Endothelial cell of umbilical vein (primary cell): ENCODE measurements at places on chromosomes 2 and 18. TPM values are rescaled to one million over a fixed set of nuclear protein-coding genes. Genes with fewer than 3 reads are reported as not detected.

CDCA7 gene
- 27.7 and 29.7 TPM in 2 replicates for total RNA-seq

CSRNP3 gene
- total RNA-seq, result not detected in 2 replicates

UGT1A4 gene
- not detected in 2 replicates for total RNA-seq

DSC2 gene
- total RNA-seq, result not detected in 2 replicates

TWIST2 gene
- total RNA-seq, result 1.2 and 2.3 TPM in 2 replicates

NPPC gene
- not detected in 2 replicates for total RNA-seq

RUFY4 gene
- total RNA-seq, result not detected in 2 replicates

ATP6V1C2 gene
- 0.13 TPM in 1 of 2 replicates, not detected in the other for total RNA-seq

CELF4 gene
- not detected in 2 replicates for total RNA-seq

CCDC85A gene
- total RNA-seq, result 10.4 and 16.9 TPM in 2 replicates

HOXD1 gene
- total RNA-seq, result 10.4 and 14.1 TPM in 2 replicates

IL36A gene
- not detected in 2 replicates for total RNA-seq

MEP1B gene
- total RNA-seq, result not detected in 2 replicates

POMC gene
- 0.69 and 2.7 TPM in 2 replicates for total RNA-seq

GPR45 gene
- total RNA-seq, result not detected in 2 replicates

SERPINB12 gene
- not detected in 2 replicates for total RNA-seq

GPR35 gene
- total RNA-seq, result 0.25 and 0.33 TPM in 2 replicates

GAL3ST2 gene
- total RNA-seq, result 0.23 TPM in 1 of 2 replicates, not detected in the other

CYBRD1 gene
- 22.8 and 24.8 TPM in 2 replicates for total RNA-seq

ACMSD gene
- total RNA-seq, result not detected in 2 replicates

LYG1 gene
- 0.35 and 0.55 TPM in 2 replicates for total RNA-seq

ASB18 gene
- not detected in 2 replicates for total RNA-seq

ITPRIPL1 gene
- total RNA-seq, result 4.6 and 5.8 TPM in 2 replicates

TBC1D8 gene
- 30.6 and 32.1 TPM in 2 replicates for total RNA-seq

ALPP gene
- not detected in 2 replicates for total RNA-seq

FAP gene
- total RNA-seq, result 2.0 TPM in 1 of 2 replicates, not detected in the other

DHRS9 gene
- total RNA-seq, result 0.32 TPM in 1 of 2 replicates, not detected in the other

ALK gene
- not detected in 2 replicates for total RNA-seq

CFAP210 gene
- total RNA-seq, result not detected in 2 replicates

PLCD4 gene
- total RNA-seq, result 1.4 and 3.1 TPM in 2 replicates

C2orf81 gene
- 0.51 and 0.71 TPM in 2 replicates for total RNA-seq

ELMOD3 gene
- total RNA-seq, result 12.3 and 18.5 TPM in 2 replicates

INO80D gene
- total RNA-seq, result 19.3 and 20.3 TPM in 2 replicates

MAIP1 gene
- total RNA-seq, result 17.7 and 17.9 TPM in 2 replicates

RNF125 gene
- total RNA-seq, result 0.92 and 1.3 TPM in 2 replicates

RIT2 gene
- total RNA-seq, result not detected in 2 replicates

RAB17 gene
- 0.55 and 0.77 TPM in 2 replicates for total RNA-seq
